ENCODE measurements at places on chromosomes 11 and 22. TPM values are rescaled to one million over a fixed set of nuclear protein-coding genes. Genes with fewer than 3 reads are reported as not detected.

The RBMXL2 gene
- total RNA-seq, result not detected

DNA sequence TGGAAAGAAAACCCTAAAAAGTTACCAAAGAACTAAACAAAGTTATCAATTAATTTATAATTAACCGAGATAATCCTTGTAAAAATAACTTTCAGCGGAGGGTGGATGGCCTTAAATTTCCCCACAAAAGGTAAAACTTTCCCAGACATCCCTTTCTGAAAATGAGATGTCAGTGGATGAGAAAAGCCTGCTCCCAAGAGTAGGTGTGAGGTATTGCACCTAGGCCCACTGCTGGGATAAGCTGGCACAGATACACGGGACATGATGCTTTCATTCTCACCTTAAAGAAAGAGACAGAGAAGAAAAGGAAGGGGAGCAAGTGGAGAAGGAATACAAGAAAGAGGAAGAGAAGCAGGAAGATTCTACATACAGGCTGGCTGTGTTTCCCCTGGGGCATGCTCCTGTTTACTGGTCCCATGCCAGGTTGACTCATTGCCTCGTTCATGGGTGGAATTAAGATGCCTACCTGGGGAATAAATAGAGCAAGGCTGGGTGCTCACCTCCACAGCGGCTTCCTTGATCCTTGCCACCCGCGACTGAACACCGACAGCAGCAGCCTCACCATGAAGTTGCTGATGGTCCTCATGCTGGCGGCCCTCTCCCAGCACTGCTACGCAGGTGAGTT, at the start of gene SCGB2A2:
Gene SCGB2A2, plus strand, starts transcription at position 505 of the 625 bp plus-strand sequence. Its CDS starts 59 bp downstream, at position 564.
- H3K27ac ChIP-seq, result no peak within 1 kb of the TSS
- H3K4me3 ChIP-seq, result no peak within 1 kb of the TSS
- no peak for DNase-seq
- peaks cover 8% of the 10 kb centered on the region for H3K27me3 ChIP-seq
- peaks cover 41% of the 10 kb centered on the region for H3K4me1 ChIP-seq
- H3K36me3 ChIP-seq, result no peaks in the 10 kb centered on the region

DNA sequence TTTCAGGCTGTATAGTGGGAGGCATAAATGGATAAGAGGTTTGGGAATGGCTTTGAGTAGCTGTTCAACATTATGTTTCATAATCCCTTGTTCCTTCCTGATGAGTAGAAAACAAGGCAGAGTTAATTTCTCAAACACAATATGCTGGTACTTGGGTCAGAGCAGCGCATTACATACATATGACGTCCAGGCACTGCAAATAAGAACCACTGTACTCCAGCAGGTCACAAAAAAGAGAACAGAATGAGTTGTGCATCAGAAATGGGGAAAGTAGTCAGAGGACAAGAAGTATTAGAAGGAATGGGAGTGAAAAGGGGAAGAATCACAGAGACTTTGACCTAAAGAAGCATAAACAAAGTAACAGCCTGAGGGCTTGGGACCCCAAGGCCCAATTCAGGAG, 44.0 kb upstream of the RDX start:
- no peak overlapping the region for H3K27ac ChIP-seq
- H3K36me3 ChIP-seq, result no peaks in the 10 kb centered on the region
- no peaks in the 10 kb centered on the region for H3K27me3 ChIP-seq
- DNase-seq, result no peak

GRCh38 chr11:72769680-72770079, 17.5 kb upstream of the ARAP1 start:
- peaks cover 4% of the 10 kb centered on the region for H3K36me3 ChIP-seq
- no peak overlapping the region for H3K27ac ChIP-seq
- no peak overlapping the region for H3K4me3 ChIP-seq

- H3K27ac ChIP-seq, result no peak overlapping the region
- no peaks in the 10 kb centered on the region for H3K4me1 ChIP-seq
- no peak overlapping the region for H3K4me3 ChIP-seq
- no peaks in the 10 kb centered on the region for H3K36me3 ChIP-seq
- DNase-seq, result no peak
- H3K27me3 ChIP-seq, result 0 out of 2 replicates have a peak, but pooled peaks cover 1% of the 10 kb centered on the region
These were observed 7.3 kb downstream of the LMO2 start for GRCh38 chr11:33884601-33885000.

- no peaks in the 10 kb centered on the region for H3K36me3 ChIP-seq
- H3K27ac ChIP-seq, result no peak overlapping the region
- H3K27me3 ChIP-seq, result no peaks in the 10 kb centered on the region
- DNase-seq, result no peak
- no peak overlapping the region for H3K4me3 ChIP-seq
These were observed 33.6 kb downstream of the TRMU start for GRCh38 chr22:46368871-46369715.

DNA sequence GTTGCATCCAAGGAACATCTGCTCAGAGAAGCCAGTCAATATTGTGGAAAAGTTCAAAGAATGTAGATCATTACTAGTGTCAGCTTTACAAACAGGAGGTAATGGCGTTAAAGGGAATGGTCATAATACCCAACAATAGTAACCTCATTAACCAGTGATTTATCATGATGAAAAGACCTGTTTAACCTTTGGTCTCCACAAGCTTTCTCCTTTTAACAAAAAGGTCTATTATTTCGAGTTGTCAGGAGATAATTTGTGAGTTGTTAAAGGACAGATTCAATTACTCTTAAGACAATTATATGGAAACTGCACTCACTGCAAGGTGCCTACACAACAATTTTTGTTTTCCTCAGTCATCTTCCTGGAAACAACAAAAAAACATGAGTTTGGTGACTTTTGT, 73.8 kb upstream of the HTATIP2 start:
- H3K27me3 ChIP-seq, result peaks cover 2% of the 10 kb centered on the region
- H3K4me3 ChIP-seq, result no peak overlapping the region
- H3K27ac ChIP-seq, result no peak overlapping the region
- H3K36me3 ChIP-seq, result no peaks in the 10 kb centered on the region
- no peaks in the 10 kb centered on the region for H3K4me1 ChIP-seq
